ENCODE measurements at places on chromosomes 7 and 10. TPM values are rescaled to one million over a fixed set of nuclear protein-coding genes. Genes with fewer than 3 reads are reported as not detected.

DNA sequence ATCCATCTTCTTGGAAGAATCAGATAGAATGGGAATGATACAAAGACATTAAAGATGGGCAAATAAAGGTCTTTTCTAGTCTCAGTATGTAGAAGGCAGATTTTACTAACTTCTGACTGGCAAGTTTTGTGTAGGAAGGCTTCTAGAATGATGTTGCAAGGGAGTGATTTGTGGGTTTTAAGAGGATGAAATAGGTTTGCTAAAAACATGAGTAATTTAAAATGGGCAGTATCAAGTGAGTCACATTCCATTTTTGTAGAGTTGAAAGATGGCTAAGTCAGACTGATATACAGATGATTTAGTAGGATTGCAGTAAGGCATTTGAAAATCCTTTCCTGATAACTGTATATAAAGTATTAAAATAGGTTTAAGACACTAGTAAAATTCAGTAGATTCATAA, 777.4 kb downstream of the SORCS1 start:
- DNase-seq: no peak
- no peak overlapping the region for H3K4me3 ChIP-seq
- no peaks in the 10 kb centered on the region for H3K4me1 ChIP-seq

GRCh38 chr7:42409296-42409695, 172.3 kb upstream of the GLI3 start:
- no peak overlapping the region for H3K4me3 ChIP-seq
- H3K36me3 ChIP-seq: no peaks in the 10 kb centered on the region
- H3K27me3 ChIP-seq: no peaks in the 10 kb centered on the region
- DNase-seq: no peak
- H3K27ac ChIP-seq: no peak overlapping the region

GRCh38 chr10:102185811-102186527, 33.8 kb downstream of the NOLC1 start:
- no peaks in the 10 kb centered on the region for H3K27me3 ChIP-seq
- no peaks in the 10 kb centered on the region for H3K36me3 ChIP-seq
- no peak overlapping the region for H3K4me3 ChIP-seq
- H3K4me1 ChIP-seq: no peaks in the 10 kb centered on the region
- no peak for DNase-seq
- no peak overlapping the region for H3K27ac ChIP-seq

- H3K4me3 ChIP-seq: no peak overlapping the region
- no peak for DNase-seq
- no peaks in the 10 kb centered on the region for H3K4me1 ChIP-seq
- no peak overlapping the region for H3K27ac ChIP-seq
Observed at GRCh38 chr10:108037061-108037460, 872.6 kb upstream of the SORCS1 start.

Gene GLCCI1
- 9.1 TPM for total RNA-seq

Data from osteoblast (primary cell).